Caudate nucleus (tissue), 63 donors: ENCODE measurements at places on chromosomes 2 and 18.

GRCh38 chr2:133012847-133013734, 343.1 kb upstream of the LYPD1 start:
- no peak for DNase-seq

GRCh38 chr2:34317797-34318196, 718.7 kb upstream of the FAM98A start:
- DNase-seq = no peak

DNA sequence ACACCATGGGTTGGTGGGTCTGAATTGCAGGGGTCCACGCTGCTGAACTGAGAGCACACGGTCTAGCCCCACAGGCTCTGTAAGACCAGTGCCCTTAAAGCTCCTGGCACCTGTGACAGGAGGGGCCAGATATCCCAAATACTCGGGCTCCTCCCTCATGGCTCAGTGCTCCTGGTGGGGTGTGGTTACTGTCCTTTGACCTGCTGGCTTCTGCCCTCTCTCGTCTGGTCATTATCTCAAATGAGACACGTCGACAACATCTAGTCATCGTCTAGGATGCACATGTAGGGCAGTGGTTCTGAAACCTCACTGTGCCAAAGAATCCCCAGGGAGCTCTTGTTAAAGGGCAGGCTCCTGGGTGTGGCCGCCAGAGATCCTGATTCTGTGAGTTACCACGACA, 258.4 kb downstream of the LOXHD1 start:
- DNase-seq = no peak

- DNase-seq = no peak
Measured at GRCh38 chr2:174522553-174522952, 35.7 kb upstream of the GPR155 start.

DNA sequence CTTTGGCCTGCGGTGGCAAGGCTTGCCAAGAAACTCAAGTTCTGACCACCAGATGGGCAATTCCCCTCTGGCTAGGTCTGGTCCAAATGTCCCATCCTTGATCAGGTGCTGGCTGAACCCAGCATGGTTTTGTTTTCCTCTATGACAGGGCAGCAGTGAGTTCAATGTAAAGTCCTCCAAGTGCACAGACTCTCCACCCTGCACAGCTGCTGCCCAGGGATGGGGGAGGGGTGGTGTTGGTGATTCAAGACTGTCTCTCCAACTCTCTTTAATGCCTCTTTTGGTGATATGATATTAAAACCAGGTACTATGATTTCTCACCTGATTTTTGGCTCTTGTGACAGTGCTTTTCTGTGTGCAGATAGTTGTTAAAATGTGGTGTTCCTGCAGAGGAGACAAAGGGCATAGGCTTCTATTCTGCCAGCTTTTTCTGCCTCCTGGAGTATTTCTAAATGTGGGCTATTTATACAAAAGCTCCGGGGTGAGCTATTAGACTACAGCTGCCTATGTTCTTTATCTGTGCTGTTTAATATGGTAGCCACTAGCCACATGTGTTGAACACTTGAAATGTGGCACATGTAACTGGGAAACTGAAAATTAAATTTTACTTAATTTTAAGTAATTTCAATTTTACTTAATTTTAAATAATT, 64.0 kb upstream of the STK39 start:
- DNase-seq = no peak

DNA sequence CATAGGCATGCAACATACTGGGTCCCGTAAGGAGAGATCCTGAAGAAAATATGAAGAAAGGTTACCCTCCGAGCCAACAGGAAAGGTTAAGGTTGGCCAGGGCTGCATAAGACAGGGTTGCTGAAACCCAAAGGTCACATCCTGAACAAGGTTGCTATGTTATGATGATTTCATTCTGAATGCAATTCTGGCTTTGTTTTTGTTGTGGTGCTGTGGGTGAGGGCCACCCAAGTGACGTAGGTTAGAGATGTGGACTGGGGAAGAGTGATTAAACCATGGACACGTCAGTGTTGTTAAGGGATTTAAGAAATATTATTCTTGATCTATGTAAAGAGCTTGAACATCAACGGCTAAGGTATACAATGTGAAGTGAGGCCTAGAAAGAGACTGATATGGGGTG, 60.0 kb downstream of the ZEB2 start:
- no peak for DNase-seq

DNA sequence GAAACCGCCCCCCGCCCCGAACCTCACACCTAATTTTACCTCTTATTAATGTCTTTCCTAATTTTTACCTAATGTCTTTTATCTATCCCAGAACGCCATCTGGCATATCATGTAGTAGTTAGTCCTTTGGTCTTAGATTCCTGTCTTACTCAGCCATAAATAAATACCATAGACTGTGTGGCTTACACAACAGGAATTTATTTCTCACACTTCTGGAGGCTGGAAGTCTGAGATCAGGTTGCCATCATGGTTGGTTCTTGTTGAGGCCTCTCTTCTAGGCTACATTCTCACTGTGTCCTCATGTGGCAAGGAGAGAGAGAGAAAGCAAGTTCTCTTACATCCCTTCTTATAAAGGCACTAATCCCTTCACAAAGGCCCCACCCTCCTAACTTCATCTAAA, 46.8 kb downstream of the RHBDD1 start:
- no peak for DNase-seq

GRCh38 chr18:37985126-37985525, 419.5 kb upstream of the CELF4 start:
- no peak for DNase-seq

- DNase-seq = no peak
Measured at GRCh38 chr2:51918113-51918512, 886.2 kb upstream of the NRXN1 start.

GRCh38 chr2:21664083-21664482, 540.3 kb downstream of the TDRD15 start:
- DNase-seq = no peak

DNA sequence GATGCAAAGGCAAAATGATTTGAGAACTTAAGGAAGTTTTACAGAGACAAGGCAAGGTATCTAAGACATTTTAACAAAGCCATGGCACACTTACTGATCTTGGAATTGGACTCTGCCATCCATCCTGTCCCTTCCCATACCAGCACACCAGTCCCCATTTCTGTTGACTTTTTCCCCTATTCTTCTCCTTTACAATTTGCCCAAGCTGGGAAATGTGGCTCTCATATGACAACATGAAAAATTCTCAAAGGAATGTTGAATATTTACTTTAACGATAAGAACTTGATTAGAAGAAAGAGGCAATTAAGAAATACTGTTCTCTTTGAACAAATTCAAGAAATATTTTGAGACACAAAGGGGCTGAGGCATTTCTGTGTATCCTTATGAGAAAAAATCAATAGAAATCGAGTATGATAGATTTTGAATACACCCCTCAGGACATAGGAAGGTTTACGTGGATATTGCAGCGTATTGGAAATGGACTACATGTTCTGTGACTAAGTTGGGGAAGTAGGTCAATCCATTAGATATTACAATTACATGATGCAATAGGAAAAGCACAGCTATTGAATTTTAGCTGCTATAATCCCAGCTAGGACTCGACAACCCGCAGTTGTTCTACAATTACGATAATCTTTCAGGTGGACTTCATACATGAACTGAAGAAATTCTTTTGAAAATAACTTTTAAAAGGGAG, 201.6 kb downstream of the TRIB2 start:
- no peak for DNase-seq

DNA sequence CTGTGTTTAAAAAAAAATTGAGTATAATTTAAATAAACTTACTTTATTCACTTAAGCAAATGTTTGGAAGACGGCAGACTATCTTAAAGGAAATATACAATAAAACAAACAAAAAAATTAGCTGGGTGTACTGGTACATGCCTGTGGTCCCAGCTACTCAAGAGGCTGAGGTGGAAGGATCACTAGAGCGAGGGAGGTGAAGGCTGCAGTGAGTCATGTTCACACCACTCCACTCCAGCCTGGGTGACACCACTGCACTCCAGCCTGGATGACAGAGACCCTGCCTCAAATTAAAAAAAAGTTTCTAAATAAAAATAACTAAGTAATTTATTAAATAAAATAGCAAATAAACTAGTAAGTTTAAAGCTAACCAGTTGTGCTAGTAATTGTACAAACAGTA, 7.5 kb downstream of the PUM2 start:
- no peak for DNase-seq
